Stimulated activated CD4-positive, alpha-beta T cell treated with anti-CD3 and anti-CD28 coated beads, Interleukin-1b, Interleukin-23, amount 100 ng/mL, for 48 hours (primary cell): ENCODE measurements at places on chromosomes 5 and 9.

- DNase-seq: no peak
Measured at GRCh38 chr5:62506659-62507460, 71.8 kb upstream of the LRRC70 start.

GRCh38 chr5:38607396-38607795, 51.0 kb upstream of the LIFR start:
- DNase-seq: no peak

DNA sequence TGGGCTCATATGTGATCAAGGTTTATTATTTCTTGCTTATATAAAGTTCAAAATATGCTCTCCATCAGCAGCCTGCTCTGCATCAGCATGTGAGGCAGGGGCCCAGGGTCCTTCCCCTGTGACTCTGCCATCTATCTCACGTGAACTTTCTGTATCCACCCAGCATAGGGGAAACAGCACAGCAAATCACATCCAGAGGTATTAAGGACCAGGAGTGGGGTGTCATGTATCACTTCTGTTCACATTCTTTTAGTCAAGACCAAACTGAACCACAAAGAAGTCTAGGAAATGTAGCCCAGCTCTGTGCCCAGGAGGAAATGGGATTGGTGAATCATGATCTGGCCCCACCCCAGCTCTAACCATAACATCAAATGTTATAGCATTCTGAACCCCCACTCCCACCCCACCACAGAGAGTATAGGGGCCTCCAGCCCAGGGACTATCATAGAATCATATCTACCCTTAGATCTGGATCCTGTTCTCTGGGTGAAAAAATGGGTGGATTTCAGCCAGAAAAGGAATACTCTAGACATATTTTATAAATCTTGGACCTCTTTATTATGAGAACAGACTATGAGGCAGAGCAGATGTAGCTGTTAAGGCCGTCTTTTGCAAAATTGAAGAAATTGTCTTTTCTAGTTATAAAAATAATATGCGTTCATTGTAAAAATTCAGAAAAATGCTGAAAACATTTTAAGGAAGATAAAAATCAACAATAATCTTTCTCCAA, 473.7 kb downstream of the ARHGEF28 start:
- no peak for DNase-seq

DNA sequence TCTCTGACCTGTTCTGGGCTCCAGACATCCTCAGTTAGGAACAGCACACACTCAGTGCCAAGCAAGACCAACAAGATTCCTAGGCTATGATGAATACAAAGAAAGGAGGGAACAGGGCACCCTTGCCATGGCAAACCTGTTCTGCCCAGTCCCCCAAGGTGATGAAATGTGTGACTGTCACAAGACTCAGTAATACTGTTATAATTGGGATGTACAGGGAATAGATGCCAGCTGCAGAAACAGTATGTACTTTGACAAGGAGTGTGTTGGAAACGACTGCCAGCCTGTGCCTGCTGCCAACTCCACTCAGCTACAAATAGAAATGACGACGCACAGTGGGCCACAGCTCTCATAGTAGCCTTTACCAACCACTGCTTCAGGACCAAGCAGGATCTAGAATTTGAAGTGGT, 453.0 kb downstream of the EFNA5 start:
- DNase-seq: no peak

- DNase-seq: no peak
Measured at GRCh38 chr9:121559183-121559582, 59.5 kb upstream of the GGTA1 start.

- no peak for DNase-seq
Measured at GRCh38 chr9:8365466-8366160, 566.0 kb upstream of the DMAC1 start.

DNA sequence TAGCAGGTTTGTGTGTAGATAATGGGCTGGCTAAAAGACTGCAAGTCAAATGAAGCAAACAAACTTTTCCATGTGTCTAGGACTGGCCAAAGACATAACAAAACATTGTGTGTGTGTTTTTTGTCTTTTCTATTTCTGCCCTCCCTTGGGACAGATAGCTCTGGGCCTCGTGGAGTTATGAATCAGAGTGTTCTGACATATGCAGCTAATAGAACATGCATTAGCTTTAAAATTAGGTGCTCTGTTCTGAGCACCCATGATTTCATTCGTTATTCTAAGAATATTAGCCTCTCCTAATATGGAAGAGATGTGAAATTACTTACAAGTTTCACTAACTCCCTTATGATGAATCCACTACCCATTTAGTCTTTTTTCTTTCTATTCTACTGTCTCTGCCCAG, 367.3 kb upstream of the PAPPA start:
- DNase-seq: no peak

- DNase-seq: no peak
Measured at GRCh38 chr5:23614422-23614821, 107.0 kb downstream of the PRDM9 start.

- DNase-seq: no peak
Measured at GRCh38 chr5:124436294-124436693, 310.1 kb downstream of the ZNF608 start.

- DNase-seq: no peak
Measured at GRCh38 chr5:88944751-88945531, 62.0 kb upstream of the MEF2C start.

DNA sequence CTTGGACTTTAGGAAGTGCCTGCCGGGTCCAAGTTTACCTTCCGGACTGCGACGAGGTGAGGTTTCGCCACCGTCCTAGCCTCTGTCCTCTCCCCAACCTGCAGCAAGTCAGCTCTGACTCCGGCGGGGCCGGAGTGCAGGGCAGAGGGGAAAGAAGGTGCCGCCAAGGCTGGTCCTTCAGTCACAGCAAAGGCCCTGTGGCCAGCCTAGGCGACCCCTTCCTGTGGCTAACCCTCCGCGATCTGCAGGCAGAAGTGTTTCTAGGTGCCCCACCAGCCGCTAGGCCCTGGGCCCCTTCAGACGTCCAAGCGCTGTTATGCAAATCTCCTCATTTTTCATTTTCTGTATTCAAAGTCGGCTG, 11.1 kb upstream of the NKX2-5 start:
- no peak for DNase-seq

DNA sequence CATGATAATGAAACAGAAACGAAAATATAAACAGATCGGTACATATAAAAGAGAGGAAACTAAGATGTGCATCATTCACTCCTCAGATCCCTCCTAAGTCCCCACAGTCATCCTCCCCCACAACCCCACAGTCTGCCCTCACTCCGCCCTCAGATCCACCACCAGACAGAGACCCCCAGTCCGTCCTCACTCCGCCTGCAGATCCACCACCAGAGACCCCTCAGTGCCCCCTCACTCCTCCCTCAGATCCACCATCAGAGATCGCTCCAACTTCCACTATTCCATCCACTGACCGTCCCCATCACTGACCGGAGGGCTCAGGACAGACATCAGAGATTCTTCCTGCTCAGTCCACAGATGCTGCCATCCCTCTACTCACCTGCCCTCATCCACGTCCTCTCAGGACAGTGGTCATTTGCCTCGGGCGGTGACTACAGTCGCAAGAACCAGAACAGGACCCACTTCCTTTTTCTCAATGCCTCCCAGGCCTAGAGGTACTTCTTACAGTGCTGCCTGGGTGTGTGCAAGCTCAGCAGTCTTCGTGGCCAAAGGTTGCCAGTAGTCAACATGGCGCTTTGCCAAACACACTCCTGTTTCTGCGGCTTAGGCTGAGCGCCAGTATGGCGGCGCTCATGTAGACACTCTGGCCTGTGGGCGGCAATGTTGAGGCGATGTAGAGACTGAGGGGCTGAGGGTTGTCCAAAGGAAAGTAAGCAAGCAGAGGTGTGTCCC, 8.3 kb upstream of the SPATA31C1 start:
- DNase-seq: no peak

GRCh38 chr5:66113160-66113559, 30.9 kb upstream of the SREK1 start:
- DNase-seq: no peak

DNA sequence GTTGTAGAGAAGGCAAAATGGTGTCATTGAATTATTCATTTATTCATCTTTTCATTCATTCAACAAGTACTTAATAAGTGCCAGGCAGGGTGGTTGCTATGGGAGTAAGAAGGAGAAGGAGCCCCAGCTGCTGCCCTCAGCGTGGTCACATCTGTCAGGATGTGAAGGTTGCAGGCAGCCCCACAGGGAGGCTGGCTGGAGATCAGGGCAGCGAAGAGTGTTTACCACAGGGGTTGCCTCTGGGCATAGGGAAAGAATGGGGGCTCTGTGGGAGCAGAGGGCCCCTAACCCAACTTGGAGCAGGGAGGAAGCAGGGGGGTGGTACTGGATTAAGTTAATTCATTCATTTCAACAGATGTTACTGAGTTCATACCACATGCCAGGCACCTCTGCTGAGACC, 6.0 kb downstream of the PCDH12 start:
- DNase-seq: no peak

DNA sequence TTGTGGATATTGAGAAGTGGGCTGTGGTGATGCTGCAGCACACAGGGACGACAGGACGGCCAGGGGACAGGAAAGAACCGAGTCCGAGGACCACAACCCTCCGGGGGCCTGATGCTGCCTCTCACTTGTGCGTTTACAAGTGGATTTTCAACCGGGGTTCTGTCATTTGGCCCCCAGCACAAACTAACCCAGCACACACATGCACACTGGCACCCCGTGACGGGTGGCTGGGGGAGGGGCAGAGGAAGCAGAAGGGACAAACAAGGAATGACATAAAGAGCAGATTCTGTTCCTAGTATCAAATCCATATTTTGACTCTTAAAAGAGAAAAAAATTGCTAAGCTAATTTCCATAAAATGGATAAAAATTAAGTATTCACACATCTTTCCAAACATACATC, 18.3 kb upstream of the ZFYVE16 start:
- no peak for DNase-seq

- DNase-seq: no peak
Measured at GRCh38 chr5:16140417-16140816, 39.2 kb downstream of the MARCHF11 start.

GRCh38 chr5:33048315-33048714, 337.2 kb downstream of the NPR3 start:
- DNase-seq: no peak

DNA sequence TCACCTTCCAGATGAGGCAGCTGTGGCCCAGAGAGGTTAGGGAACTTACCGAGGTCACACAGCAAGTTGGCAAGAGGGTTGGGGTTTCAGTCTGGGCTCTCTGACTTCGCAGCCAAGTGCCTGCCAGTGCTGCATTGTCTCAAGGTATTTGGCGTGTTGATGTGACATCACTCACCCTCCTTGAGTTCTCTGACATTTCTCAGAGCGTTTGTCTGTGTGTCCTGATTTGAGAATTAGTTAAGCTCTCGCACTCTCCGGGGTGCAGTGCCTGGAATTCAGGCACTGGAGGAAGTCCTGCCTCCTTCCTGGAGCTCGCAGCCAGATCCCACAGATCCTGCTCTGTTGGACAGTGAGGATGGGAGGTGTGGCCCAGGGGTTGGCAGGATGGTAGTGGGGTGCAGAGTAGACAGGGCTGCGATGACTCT, 25.7 kb downstream of the WWC1 start:
- no peak for DNase-seq

- no peak for DNase-seq
Measured at GRCh38 chr5:177023303-177023664, 788 bp downstream of the ZNF346 start.

- DNase-seq: no peak
Measured at GRCh38 chr5:147892696-147893296, 13.5 kb downstream of the C5orf46 start.

- no peak for DNase-seq
Measured at GRCh38 chr5:62536232-62536631, 42.4 kb upstream of the LRRC70 start.

- no peak for DNase-seq
Measured at GRCh38 chr5:111083323-111083722, 8.8 kb upstream of the WDR36 start.

GRCh38 chr5:74212336-74212735, 428.2 kb downstream of the ENC1 start:
- DNase-seq: no peak

GRCh38 chr9:108550106-108550505, 305.7 kb downstream of the ACTL7B start:
- no peak for DNase-seq

DNA sequence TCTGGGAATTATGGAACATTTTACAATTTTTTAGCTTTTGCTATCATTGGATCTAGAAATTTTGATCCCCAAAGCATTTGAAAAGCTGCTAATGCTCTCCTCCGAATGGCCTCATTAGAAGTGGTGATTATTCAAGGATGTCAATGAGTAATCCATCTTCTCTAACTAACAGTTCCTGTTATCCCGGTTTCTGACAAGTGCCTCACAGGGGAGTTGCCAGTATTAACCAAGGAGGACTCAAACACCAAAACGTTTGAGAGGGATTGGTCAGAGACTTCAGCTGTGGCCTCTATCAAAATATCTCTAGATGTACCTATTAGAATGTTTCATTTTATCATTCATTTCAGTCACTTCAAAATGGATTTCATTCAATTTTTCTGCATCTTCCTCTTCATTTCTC, 208.3 kb upstream of the ITGA1 start:
- no peak for DNase-seq

DNA sequence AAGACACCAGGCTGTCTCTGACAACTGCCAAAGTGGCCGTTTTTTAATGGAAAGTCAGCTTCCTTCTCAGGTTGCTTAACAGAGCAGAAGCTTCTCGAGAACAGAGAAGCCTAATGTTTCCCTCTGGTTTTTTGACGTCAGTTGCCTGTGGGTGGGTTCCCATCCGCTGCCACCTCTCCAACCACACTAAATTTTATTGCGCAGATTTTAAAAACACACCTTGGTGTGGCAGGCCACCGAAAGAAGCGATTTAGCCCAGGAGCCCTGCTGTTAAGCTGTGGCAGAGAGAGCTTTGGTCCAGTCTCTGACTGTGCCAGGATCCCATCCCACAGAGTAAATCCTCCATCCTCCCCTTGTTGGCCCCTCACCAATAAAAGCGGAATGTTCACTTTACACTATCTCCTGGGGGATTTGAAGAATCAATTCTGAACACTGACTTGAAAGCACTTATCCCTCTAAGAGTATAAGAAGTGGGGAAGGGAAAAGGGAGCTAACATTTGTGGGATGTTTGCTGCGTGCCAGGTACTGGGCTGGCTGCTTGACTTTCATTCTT, 181.6 kb downstream of the AOPEP start:
- no peak for DNase-seq

GRCh38 chr5:180376511-180376910, 23.4 kb upstream of the GFPT2 start:
- no peak for DNase-seq

GRCh38 chr5:65356274-65356673, 125.4 kb downstream of the ADAMTS6 start:
- DNase-seq: no peak

GRCh38 chr9:76787677-76788076, 23.4 kb downstream of the PCA3 start:
- no peak for DNase-seq

- DNase-seq: peak; percentile 3
Measured at GRCh38 chr5:88502179-88503040, 233.8 kb upstream of the TMEM161B start.

DNA sequence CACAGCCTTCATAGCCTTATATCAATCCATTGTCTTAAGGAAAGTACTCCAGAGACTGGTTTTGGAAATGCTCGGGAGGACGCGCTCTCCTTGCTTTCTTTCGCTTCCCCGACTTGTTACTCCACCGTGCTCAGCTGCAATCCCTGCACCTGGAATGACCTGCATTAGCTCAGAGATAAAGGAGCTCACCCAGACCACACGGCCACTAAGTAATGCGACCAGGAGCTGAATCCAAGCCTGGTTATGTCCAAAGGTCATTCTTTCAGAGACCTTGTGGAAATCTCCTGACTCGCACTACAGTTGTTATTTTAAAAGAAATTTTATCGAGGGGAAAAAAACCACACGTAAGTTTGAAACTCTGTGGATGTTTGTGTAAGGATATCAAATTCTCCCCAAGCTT, 135.3 kb upstream of the DPYSL3 start:
- no peak for DNase-seq
